ENCODE measurements at places on chromosomes 3 and 15. TPM values are rescaled to one million over a fixed set of nuclear protein-coding genes. Genes with fewer than 3 reads are reported as not detected.

The SCAPER gene
- 21.9 TPM for polyA plus RNA-seq

- DNase-seq = no peak
Measured at GRCh38 chr15:25718169-25718536, 145.0 kb downstream of the ATP10A start.

GRCh38 chr3:120449701-120450599, 842 bp downstream of the FSTL1 start:
- DNase-seq = peak; percentile 52

DNA sequence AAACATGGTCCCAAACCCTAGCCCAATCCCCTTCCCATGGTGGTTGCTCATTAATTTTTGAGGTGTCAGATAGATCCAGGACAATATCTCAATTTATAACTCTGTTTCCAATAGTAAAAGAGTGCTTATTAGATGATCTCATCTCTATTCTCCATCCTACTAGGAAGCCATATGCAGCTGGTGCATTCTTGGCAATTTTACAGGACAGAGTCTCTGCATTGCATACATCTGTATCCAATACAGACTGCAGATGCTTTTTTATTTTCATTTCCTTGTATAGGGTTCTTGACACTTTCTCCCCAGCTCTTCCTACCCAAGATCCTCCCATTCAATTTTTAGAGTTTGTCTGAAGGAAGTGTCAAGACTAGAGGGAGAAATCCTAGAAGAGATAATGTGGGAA, 194.8 kb upstream of the DPH6 start:
- no peak for DNase-seq

GRCh38 chr3:65676580-65676979, 362.1 kb downstream of the MAGI1 start:
- DNase-seq = no peak

The MUC4 gene
- 1.2 TPM for polyA plus RNA-seq

GRCh38 chr15:79943820-79944219, 27.2 kb downstream of the BCL2A1 start:
- DNase-seq = no peak

The CHL1 gene
- 24.1 TPM for polyA plus RNA-seq

The RNU5B-1 gene
- polyA plus RNA-seq = not detected

DNA sequence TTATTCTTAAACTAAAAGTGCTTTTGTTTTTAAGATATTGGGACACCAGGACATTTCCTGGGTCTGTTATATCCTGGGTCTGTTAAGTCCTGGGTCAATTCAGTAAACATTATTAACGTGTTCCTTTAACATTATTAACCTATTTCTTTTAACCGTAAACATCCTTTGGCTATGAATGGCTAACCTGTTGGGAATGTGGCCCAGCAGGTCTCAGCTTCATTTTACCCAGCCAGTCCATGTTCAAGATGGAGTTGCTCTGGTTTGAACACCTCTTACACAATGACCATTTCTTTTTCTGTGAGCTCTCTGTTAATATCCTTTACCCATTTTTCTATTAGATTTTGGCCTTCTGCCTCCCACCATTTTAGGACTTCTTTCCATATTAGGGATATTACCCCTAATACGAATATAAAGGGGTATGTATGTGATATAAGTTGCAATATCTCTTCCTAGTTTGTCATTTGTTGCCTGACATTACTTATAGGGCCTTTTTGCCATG, 88.9 kb upstream of the NEDD4 start:
- DNase-seq = no peak

The ZNF639 gene
- 62.7 TPM for polyA plus RNA-seq

GRCh38 chr3:197354568-197355001, 56.2 kb upstream of the DLG1 start:
- peak; percentile 84 for DNase-seq

- DNase-seq = no peak
Measured at GRCh38 chr3:182973047-182973446, 7.3 kb downstream of the DCUN1D1 start.

GRCh38 chr15:56468401-56468800, 3.5 kb upstream of the MNS1 start:
- no peak for DNase-seq

The TMC3 gene
- 0.17 TPM for polyA plus RNA-seq

DNA sequence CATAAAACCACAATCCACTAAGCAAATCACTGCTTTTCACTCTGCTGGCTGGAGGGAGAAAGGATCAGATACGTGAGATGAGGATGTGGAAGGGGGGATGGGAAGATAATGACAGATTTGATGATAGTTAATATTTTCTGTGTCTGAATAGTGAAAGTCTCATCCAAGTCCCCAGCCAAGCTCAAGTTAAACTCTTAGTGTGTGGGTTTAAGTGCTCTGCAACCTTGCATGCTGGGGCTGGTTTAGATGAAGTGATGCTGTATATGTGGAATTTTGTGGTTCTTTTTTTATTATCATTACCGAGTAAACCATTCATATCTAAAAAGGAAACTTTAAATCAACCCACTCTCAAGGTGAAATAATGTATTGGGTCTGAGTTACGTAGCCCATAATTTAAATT, 111.0 kb downstream of the TPRG1 start:
- DNase-seq = no peak

The CHP1 gene
- polyA plus RNA-seq = 66.7 TPM

- DNase-seq = peak; percentile 22
Measured at GRCh38 chr3:36969540-36970432, 23.1 kb downstream of the EPM2AIP1 start.

DNA sequence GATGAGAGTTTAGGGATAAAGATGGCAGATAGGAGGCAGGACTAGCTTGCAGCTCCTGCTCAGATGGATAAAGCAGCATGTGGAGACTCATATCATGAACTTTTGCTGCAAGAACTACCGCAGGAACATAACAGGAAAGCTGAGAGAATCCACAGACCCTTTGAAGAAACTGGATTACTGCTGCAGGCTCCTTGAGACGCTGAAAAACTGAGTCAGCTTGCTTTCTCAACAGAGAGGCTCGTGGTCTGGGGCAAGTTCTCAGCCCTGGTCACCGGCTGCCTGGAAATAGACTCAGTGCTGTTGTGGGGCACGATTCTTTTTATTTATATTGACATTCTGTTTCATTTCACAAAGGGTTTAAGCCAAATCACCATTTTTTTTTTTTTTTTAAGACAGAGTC, 28.8 kb upstream of the TRIM59 start:
- no peak for DNase-seq

DNA sequence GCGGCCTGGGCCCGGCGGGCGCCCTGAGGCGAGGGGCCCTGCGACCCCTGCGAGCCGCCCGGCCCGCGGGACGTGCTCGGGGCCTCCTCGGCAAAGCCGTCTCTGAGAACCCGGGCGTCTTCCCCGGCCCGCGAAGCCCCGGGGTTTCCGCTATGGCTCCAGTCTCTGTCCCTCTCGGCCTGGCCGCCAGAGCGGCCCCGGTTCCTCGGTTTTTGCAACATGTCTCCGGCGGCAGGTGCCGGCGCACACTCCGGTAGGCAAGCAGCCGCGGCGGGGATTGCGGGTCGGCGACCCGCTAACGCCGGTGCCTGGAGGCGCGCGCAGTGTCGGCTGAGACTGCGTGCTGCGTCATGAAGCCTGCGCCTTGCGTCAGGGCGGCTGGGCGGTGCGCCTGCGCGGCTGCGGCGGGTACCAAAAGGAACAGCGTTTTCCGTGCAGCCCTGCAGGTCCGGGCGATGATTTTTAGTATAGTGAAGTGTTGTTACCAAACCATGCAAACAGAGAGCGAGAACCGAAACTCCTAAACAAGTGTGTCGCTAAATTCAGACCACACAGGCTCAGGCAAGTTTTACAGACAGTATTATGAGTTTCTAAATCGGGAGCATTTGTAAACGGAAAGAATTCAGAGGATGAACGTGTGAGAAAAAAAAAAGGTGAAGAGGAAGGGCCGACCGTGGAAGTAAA, at the start of gene NSMCE3:
Gene NSMCE3 (minus strand): TSS at position 338 of the 684 bp plus-strand sequence. CDS start 117 bp downstream, at position 221.
- DNase-seq = peak; percentile 85

DNA sequence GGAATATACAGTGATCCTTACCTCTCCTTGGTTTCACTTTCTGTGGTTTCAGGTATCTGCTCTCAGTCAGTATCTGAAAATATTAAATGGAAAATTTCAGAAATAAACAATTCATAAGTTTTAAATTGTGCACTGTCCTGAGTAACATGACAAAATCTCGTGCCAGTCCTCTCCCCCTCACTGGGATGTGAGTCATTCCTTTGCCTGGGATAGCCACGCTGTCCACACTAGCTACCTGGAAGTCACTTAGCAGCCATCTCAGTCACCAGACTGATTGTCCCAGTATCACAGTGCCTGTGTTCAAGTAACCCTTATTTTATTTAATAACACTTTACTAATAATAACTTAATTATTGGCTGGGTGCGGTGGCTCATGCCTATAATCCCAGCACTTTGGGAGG, 15.3 kb upstream of the KLHL25 start:
- no peak for DNase-seq

The FBXL22 gene
- 1.7 TPM for polyA plus RNA-seq

The VPS8 gene
- polyA plus RNA-seq = 59.4 TPM

The PLA2G4E gene
- polyA plus RNA-seq = not detected

DNA sequence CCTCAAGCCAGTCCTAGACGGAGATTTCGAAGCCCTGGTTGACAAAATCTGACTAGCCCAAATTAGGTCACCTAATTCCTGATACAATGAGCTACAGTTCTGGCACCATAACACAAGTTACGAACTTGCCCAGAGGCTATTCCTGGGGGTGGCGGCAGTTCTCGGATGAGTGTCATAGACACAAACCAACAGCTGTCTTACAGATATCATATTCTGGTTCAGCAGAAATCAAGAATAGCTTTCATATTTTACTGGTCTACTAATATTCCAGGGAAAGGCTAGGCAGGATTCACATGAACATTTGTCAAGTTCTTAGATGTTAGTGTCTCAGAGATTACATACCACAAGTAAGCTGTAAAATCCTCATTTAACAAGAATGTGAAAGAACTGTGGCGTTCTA, 8.8 kb downstream of the ANAPC13 start:
- DNase-seq = no peak

- no peak for DNase-seq
Measured at GRCh38 chr3:71345429-71346040, 238.0 kb downstream of the FOXP1 start.

GRCh38 chr3:128971421-128972100, 22.3 kb downstream of the CFAP92 start:
- peak; percentile 27 for DNase-seq

The PLIN1 gene
- polyA plus RNA-seq = 1.4 TPM

GRCh38 chr3:8985876-8986275, 22.6 kb upstream of the RAD18 start:
- DNase-seq = no peak

The WDR53 gene
- polyA plus RNA-seq = 18.5 TPM

DNA sequence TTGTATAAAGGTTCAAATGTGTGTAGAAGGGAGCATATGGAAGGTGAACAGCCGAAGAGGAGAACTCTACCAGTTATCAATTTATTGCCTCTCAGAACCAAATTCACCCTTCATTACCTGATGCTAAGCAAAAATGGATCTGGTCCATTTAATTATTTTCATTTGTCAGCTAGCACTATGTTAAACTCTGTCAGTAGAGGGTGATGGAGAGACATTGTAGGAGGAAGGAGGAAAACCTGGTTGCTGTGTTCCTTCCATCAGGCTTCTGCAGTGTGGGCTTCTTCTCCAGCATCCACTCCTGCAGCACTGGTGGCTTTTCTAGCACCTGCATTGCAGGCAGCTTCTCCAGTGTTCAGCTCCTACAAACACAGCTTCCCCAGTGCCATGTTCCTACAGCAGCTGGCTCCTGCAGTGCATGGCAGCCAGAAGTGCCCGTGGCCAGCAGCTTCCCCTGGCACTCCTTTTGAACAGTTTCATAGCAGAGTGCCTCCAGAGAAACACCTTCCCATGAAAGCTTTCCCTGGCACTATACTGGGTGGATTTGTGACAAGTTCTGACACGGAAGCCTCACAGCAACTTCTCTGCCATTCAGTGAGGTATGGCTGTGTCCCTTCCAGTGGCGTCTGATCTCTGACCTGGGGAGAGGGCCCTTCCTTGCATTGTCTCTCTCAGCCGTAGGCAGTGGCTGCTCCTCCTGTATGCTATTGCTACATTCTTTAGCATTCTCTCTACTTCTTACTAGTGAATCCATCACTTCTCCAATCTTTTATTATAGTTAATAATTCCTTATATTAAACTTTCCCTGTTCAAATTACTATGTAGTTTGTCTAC, 14.6 kb upstream of the IL17RD start:
- no peak for DNase-seq

GRCh38 chr3:138774529-138775253, 60.0 kb downstream of the PIK3CB start:
- DNase-seq = peak; percentile 67

GRCh38 chr15:29044503-29044901, 158.7 kb downstream of the APBA2 start:
- DNase-seq = no peak

- no peak for DNase-seq
Measured at GRCh38 chr3:142450189-142450588, 2.4 kb upstream of the XRN1 start.

The STARD5 gene
- 4.9 TPM for polyA plus RNA-seq

DNA sequence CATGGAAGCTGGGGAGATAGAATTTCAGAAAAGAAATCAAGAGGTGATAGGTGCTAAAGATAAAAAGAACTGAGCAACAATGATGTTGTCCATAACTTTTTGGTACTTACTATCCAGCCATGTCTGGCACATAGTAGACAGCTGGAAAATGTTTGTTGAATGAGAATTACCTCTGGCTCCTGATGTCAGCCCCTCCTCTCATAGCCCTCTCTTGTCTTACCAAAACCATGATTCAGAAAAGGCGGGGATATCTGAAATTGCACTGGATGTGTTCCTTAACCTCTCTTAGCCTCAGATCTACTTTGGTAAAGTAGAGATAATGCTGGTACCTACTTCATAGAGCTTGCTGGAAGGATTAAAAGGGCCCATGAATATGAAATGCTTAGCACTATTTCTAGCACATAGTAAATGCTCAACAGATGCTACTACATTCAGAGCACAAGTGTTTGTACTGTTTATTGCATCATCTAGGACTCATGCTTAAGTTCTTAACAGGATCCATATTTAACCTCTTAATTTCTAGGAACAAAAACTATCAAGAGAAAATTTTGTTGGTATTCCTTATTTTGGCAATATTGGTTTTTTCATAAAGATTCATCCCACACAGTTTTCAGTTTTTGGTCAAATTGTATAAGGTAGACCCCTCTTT, 780.9 kb upstream of the LMCD1 start:
- DNase-seq = no peak

The LEO1 gene
- 38.3 TPM for polyA plus RNA-seq

The AGBL1 gene
- polyA plus RNA-seq = 0.18 TPM
